ENCODE measurements at places on chromosomes 12 and 14.

GRCh38 chr12:40963751-40964150 lies 224.4 kb upstream of the PDZRN4 start:
- DNase-seq = no peak

DNA sequence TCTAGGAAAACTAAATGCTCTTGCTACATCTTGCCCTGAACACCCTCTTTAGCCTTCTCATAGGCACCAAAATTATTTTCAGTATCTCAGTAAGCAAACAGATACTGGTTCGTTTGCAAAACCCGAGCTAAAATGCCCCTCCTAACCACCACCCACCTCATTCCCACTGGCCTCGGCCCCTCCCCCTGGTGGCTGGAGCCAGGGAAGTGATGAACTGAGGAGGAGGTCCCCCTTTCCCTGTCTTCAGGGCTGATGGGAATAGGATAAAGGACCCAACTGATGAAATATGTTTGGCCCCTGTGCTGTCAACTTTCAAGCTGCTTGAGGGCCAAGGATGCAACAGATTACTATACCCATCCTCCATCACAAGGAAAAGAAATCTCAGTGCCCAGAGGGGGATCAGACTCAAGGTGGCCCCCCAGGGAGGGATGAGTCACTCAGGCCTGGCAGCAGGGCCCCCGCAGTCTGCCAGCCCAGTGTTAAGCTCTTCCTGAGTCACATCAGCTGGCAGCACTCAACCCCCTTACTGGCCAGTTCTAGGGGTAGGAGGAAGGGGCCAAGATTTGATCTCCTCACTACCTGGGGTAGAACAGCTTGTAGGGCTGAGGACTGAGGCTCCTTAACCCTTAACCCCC lies 1.7 kb downstream of the ANKRD52 start:
- no peak for DNase-seq

- no peak for DNase-seq
These were observed 41.2 kb downstream of the APOBEC1 start for GRCh38 chr12:7624478-7624877.

- DNase-seq = no peak
These were observed 50.8 kb downstream of the DYNC1H1 start for GRCh38 chr14:102015045-102015685.

DNA sequence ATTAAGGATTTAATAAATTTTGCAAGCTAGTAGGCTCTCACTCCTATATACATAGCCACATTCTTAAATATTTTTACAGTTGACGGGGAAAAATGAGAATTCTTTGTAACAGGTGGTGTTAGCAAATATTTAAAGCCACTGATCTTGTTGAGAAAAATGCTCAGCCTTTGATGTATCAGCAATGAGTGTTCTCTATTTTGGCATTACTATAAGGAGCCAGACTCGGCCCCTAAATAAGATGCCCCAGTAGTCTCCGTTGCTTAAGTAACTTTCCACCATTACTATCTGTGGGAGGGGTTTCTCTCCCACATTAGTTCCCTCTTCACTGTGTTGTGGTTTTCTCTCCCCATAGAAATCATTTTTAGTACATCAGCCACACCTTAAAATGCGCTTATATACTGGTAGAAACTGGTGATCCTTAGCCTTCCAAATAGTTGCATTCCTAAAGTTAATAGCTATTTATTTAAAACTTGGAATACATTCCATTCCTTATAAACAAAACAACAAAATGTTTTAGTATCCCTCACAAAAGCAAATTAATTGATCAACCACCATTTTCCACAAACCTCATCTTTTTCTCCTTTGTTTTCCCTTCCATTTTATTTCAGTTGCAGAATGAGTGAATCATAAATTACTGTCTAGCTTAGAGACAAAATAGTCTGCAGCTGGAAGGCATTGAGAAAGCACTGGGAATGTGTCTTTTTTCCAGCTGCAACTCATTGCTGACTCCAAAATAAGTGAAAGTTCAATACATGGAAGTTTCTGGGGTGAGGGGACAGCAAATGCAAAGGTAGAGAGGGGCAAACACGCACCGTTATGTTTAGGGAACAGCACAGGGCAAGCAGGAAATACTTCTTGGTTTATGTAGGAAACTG lies 84.7 kb upstream of the FERMT2 start:
- no peak for DNase-seq

- no peak for DNase-seq
These were observed 31.8 kb downstream of the CCDC198 start for GRCh38 chr14:57461777-57462320.
